ENCODE measurements at places on chromosomes 2 and 18.

GRCh38 chr2:223930103-223930976, 14.8 kb downstream of the WDFY1 start:
- DNase-seq, result peak; percentile 66

GRCh38 chr2:203694191-203694590, 12.2 kb upstream of the CD28 start:
- no peak for DNase-seq

DNA sequence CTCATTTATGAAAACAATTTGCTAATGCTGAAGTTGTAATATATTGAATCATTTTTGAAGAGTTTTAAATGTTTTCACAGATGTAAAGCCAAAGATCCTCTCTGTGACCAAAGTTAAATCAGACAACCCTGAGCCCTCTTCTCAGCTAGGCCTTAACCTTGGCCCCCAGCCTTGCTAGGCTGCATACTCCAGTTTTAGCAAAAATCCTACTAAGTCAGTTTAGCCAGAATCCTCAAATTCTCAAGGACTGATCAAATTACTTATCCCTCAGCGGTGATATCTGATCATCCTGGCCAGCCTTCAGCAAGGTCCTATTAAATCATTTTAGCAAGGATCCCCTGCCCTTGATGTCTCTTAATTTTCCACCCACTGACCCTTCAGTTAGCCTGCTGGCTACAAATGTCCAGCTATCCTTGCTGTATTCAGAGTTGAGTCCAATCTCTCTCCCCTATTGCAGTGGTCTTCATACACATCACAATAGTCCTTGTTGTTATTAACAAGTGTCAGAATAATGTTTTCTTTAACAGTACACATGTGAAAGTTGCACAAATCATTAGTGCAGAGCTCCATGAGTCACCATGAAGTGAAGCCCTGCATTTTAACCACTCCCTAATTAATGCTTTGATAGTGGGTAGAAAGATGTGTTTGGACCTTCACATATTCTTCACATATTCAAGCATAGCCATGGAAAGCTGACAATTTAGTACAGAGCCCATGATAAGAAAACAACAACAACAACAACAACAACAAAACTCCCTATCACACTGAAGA, 206.4 kb downstream of the NBAS start:
- DNase-seq, result no peak

DNA sequence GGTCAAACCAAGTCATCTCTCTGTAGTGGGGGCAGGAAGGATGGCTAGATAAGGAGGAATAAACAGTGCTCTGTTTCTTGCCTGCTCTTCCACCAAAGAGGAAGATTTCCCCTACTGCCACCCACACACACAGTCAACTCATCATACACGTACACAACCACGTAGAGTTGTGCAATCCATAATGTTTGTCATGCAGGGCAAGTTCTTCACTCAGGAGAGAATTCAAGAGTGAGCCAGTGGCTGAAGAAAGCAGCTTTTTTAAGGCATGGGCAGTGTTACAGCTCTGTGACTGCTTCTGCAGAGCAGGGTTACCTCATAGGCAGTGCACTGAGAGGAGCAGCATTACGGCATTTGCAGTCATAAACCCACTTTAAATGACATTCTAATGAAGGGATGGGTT, 283.0 kb downstream of the RND3 start:
- no peak for DNase-seq

GRCh38 chr2:237816531-237816930, 18.0 kb downstream of the RBM44 start:
- no peak for DNase-seq

DNA sequence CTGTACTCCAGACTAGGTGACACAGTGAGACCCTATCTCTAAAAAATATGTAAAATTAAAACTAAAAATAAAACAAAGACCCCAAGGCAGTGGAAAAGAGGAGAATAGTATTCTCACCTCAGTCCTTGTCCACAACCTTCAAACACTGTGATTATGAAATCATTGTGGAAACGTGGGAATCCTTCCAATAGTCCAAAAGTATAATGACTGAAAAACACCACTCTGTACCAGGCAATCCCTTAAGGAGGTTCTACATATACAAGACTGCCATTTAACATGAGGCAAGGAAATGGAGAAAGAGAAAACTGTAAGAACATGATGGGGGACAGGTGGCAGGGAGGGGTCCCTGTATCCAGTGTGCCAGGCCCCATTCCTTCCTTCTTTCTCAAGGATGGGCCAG, 66.1 kb downstream of the ACVR1 start:
- DNase-seq, result no peak

GRCh38 chr2:37558623-37559022, 112.8 kb downstream of the CDC42EP3 start:
- DNase-seq, result no peak

DNA sequence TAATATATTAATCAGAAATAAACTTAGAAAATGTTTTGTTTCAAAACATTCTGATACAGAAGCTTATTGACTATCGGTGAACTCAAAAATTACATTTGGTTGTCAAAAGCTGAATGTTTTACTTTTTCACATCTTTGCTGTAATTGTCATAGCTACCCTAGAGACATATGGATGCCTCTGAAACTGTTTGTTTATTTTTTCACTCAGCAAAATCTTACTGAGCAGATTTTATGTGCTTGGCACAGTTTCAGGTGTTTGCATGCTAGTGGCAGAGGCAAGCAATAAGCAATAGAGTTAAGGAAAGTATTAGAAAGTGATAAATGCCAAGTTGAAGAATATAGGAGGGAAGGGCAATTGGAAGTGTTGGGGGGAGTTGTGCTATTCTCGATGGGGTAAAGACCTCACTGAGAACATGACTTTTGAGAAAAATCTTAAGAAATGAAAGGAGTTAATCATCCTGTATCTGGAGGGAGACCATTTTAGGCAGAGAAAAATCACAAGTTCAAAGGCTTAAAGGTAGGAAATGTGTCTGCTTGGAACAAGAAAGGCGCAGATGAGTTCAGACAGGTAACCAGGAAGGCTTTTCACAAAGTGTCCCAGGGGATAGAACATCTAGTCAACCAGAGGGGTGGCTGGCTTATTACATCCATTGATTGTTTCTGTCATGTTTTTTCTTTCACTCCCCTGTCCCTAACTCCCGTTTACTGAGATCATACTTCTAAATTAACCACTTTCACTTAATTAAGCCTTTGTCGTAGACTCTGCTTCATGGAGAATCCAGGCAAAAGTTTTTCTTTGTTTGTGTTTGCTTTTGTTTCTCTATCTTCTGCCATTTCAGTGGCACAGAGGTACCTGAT, 27.2 kb upstream of the COBLL1 start:
- DNase-seq, result no peak

DNA sequence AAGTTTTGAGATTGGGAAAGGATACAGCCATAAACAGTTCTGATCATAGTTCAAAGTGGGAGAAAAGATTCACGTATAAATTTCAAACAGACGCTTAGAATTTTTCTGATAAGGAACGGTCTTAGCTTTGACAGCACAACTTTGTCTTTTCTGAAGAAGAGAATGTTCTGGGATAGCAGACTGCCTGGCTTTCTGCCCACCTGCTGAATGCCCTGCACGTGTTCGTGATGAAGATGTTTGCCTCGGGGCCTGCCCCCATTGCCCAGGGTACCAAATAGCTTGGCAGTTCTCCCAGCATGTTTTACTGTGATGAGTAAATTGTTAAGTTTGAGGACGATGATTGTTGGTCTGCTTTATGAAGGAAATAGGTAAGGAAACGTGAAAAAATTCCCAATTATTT, 4.6 kb downstream of the MRPL33 start:
- DNase-seq, result no peak

DNA sequence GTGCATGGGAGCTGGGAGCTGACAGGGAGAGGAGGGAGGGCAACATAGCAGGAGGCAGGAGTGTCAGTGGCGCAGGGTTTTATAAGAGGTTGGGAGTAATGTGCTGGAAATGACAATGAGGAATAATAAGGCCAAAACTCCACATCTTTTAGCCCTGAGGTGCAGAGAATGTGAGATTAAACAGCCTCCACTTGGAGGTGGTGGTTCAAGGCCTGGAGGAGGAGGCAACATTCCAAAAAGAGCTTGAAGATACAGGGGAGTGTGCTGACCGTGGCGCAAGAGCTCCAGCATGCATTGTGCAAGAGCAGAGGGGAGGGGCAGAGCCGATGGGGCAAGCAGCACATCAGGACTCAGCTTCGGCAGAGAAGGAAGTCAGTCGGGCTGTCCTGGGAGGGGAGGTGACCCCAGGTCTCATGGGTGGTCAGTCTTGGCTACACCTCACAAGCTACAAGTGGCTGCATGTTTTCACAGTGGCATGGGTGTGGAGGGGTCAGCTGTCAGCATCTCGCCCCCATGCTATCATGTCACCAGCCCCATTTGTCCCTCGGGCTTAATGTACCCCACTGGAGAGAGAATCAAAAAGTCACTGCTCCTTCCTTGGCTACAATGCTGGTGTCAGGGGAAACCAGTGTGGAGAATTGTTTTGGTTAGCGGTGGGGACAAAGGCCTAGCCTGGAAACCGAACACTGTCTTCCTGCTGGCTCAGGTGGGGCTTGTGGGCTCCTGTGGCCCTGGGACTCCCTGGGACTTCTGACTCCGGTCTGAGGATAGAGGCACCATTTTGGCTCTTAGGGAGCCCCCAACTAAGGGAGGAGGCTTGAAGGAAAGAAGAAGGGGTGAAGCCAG, 208.0 kb downstream of the ZFP36L2 start:
- DNase-seq, result peak; percentile 93

- no peak for DNase-seq
Measured at GRCh38 chr2:80303006-80303908, 1.3 kb downstream of the LRRTM1 start.

DNA sequence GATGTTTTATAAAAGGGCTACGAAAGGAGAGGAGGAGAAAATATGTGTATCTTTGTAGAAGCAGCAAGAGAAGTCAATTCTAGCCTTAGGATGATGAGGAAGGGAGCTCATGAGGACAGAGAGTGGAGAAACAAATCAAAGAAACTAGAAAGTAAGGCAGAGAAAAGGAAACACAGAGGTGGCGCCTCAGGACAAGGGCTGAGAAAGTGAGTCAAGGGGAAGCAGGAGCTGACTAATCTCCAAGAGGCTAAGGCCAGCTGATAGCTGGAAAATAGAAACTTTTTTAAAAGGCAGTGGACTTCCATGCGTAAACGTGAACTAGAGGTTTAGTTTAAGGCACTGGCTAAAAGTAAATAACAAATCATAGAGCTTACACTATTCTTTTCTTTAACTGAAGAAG, 173.3 kb downstream of the ANKRD44 start:
- no peak for DNase-seq

DNA sequence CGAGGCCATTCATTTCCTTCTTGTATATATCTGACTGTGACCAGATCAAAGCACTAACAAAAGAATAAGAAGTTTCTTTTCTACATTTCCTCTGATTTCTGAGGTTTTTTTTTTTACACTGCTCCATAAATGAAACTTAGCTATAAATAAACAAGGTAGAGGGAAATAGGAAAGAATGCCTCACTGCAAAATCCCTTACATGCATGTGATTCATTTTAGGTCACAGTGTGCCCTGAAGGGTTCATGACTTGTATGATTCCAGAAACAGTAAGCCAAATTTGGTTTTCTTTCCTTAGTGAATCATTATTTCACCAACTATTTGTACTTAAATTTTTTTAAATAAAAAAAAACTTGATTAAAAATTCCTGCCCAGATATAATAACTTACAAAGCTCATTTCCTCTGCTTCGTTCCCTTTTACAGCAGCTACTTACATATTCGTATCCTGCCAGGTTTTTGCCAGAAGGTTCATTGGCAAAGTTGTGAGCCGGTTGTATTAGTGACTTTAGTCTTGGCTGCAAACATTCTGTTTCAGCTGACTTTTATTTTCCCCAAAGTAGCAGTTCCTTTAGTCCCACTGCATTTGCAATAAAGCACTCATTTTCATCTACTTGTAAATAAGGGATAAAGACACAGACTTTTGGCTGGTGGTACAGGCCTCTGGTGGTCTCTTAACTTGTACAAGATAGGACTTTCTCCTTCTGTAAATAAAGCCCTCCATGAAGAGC, 58.6 kb downstream of the LRP2 start:
- no peak for DNase-seq

DNA sequence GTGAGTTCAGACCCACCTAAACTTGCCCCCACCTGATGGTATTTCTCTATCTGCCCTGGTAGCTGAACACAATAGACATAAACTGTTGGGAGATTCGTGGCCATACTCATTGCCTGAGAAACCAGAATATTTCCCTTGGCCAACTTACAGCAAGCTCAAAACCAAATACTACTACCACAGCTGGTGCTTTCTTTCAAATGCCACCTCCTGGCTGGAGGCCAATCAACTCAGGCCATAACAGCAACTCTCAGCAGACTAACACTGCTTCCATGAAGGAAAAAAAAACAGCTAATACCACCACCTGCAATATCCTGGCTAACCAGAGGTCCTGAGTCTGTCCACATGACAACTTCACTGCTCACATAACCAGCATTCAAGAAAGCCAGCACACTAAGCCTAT, 373.1 kb downstream of the CMPK2 start:
- DNase-seq, result no peak

DNA sequence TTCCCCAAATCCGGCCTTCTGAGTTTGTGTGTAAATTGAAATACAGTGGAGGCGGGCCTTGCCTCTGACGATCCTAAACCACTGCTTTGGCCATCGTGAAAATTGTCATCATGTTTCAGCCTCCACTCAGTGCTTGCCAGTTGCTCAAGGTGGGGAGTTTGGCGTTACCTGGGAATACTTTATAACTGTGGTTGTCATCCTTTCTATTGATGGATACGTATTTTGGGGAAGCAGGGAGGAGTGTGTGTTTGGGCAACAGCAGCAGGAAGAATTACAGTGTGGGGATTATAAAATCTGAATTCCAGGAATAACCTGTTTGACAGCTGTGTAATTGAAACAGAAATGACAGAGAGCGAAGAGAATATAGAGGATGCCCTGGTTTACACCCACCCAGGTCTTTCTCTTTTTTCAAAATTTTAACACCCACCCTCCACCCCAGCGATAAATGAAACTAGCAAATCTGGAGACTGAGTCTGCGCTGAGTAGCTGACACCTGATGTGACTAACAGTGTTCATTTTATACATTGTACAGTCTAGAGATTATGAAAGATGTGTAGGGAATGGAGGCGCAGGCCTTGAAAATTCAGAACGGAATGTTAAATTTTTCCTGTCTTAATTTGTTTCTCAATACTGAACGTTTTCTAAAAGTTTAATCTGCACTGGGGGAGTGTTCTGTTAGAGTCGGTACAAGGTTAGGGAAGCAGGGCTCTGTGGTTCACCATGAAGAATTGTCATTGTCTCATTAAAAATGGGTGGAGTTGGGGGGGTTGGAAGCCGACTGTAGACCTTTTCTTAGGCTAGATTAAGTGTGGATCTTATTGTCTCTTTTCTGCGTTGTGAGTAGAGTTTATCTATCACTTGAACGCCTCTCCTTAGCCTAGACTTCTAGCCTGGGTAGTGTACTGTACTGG, 1.6 kb downstream of the MAP4K4 start:
- no peak for DNase-seq

DNA sequence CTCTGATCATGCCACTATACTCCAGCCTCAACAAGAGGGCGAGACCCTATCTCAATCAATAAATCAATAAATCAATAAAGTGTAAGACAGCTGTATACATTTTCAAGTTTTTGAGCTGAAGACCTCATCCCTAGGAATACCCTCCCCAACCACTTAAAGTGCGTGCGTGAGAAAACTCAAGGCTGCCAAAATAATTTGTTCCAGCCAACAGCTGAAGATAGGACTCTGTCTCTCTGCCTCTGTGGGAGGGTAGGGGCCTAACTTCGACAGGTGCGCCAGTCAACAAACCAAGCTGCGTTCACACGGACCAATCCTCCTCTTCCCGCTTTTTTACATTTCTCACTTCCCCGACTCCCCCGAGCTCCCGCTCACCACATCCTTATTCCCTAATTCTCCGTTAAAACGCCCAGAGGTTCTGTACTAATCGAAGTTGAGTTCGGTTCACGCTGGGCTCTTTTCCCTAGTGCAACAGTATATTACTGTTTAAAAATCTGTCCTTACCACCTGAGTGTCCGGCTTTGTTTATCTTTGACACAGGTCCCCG, 618 bp downstream of the POLR2D start:
- DNase-seq, result no peak
